ENCODE measurements at places on chromosomes 16 and 17. TPM values are rescaled to one million over a fixed set of nuclear protein-coding genes. Genes with fewer than 3 reads are reported as not detected.

The VPS4A gene
- total RNA-seq, result 44.8 TPM

DNA sequence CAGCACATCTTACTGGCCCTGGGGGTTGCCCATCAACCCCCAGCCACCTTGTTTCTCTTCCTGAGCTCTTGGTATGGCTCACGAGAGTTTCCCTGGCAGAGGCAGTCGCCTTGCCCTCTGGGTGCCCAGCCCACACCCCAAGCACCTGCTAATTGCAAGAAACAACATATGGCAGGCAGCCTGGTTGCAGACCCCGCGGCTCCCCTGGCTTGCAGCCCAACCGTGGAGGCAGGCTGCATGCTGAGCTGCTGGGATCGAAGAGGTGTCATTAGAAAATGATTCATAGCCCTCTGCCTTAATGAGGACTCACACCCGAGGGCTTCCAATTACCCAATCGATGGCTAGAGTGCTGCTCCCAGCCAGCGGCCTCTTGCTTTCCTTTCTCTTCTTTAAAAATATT lies 115.7 kb downstream of the TMEM114 start:
- no peak overlapping the region for H3K27ac ChIP-seq
- no peak for DNase-seq
- no peaks in the 10 kb centered on the region for H3K36me3 ChIP-seq

DNA sequence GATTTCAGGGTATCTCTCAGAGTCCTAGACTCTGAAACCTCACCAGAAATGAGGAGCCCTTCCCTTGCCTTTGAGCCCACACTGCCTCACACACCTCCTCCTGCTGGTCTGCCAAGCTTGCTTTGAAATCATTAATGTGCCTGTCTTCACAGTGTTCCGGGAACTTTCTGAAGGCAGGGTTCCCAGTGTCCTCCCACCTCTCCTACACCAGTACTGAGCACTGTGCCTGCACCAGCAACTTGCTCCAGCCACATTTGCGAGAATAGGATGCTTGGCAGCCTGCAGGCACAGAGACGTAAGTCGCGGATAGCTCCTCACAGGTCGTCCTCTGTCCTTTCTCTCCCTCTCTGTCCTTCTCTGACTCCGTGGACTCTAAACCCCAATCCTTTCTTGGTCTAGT lies 408.4 kb upstream of the EEF2KMT start:
- DNase-seq, result no peak
- peaks cover 3% of the 10 kb centered on the region for H3K4me1 ChIP-seq
- H3K4me3 ChIP-seq, result no peak overlapping the region
- H3K36me3 ChIP-seq, result no peaks in the 10 kb centered on the region
- H3K27me3 ChIP-seq, result no peaks in the 10 kb centered on the region

The CEP295NL gene
- total RNA-seq, result 1.2 TPM

The ENPP7 gene
- total RNA-seq, result not detected

- no peaks in the 10 kb centered on the region for H3K36me3 ChIP-seq
- H3K4me3 ChIP-seq, result no peak overlapping the region
- peaks cover 19% of the 10 kb centered on the region for H3K4me1 ChIP-seq
- H3K27me3 ChIP-seq, result no peaks in the 10 kb centered on the region
These were observed 3.7 kb downstream of the TMEM101 start for GRCh38 chr17:44010966-44011647.

DNA sequence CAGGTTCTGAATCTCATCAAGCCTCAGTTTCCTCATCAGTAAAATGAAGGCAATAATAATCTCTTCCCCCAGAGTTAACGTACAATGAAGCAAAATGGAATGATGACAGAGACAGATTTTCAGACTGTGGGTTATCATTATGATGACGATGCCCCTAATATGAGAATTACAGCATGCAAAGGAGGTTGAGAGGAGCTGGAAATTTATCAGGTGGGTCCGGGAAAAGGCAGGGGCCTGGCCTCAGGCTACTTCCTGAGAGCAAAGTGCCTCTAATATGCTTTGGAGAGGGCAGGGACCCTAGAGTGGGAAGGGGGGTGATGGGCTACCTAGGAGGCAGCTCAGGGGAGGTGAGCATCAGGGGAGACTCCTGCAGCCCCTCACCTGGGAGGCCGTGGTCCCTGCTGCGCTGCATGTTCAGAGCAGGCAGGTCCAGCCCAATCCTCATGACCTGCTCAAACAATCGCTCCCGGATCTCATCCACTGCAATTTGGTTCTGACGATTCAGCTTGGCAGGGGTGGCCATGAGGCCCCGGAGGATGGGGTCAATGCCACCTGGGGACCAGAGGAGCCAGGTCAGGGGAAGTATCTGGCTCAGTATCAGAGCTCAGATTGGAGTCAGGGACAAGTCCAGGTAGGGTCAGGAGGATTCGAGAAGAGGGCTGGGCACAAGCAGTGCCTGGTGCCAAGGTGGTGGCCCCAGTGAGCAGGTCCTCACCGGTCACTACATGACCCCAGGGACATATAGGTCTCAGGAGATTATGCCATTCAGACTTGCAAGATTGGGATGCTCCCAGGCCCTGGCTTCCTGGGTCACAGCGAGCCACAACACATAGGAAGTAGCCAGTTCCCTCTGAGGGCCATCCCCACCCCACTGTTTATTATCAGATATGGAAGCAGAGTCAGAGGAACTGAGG lies 8.1 kb downstream of the MPO start:
- H3K27ac ChIP-seq, result no peak overlapping the region
- no peaks in the 10 kb centered on the region for H3K27me3 ChIP-seq
- H3K4me3 ChIP-seq, result no peak overlapping the region
- no peaks in the 10 kb centered on the region for H3K36me3 ChIP-seq

- H3K27ac ChIP-seq, result no peak overlapping the region
- no peak overlapping the region for H3K4me3 ChIP-seq
- no peaks in the 10 kb centered on the region for H3K4me1 ChIP-seq
- no peak for DNase-seq
These were observed 33.7 kb downstream of the TRIM25 start for GRCh38 chr17:56880133-56880532.

Measured in thyroid gland (tissue), 4 donors.